GM19239 (cell line): ENCODE measurements at places on chromosomes 12 and 14.

- no peak for DNase-seq
These were observed 5.4 kb downstream of the MAGOHB start for GRCh38 chr12:10607885-10608458.

DNA sequence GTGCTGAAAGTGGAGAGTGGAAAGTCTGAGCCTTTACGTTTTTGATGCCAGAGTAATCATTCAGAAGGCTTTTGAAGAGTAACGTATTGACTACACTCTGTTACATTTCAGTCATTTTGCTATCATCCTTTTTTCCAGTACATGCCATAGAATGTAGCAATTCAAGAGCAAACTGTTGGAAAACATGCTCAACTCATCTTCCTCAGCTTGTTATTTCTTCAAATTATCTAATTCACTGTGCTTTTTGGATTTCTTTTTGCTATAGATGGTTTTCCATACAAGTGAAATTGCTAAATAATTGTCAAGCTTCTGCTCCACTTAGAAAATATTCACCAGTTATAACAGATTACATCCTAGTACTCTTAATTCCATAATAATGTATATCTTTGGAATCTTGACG is 129.9 kb upstream of the CLEC14A start:
- DNase-seq: no peak

DNA sequence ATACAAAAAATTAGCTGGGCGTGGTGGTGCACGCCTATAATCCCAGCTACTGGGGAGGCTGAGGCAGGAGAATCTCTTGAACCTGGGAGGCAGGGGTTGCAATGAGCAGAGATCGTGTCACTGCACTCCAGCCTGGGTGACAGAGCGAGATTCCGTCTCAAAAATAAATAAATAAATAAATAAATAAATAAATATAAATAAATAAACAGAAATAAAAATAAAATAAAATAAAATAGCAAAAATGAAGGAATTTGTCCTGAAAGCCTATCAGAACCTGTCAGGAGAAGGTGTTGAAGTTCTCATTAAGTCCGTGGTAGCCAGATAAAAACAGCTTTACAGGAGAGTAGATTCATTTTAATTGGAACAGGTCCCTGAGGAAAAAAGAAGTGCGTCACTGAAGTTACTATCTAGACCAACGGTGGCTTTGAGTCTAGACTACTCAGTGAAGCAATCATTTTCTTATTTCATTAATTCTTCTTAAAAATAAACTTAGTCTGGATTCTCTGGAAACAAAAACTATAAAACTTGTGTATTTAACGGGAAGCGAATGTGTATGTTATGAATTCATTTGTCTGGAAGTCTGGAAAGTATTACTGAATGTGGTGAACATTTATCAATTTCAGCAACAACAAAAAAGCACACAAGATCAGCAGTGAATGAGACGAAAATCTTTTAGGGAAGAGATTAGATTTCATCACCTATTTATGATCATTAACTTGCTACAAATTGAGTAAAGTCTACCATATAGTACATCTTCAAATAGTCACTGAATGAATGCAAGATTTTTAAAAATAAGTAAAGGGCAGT is 248.5 kb upstream of the PDE3A start:
- DNase-seq: no peak

- DNase-seq: no peak
These were observed at the start of gene CRIP1 for GRCh38 chr14:105486163-105486973. CRIP1 (plus strand) TSS chr14:105486886; CDS start chr14:105487260, 374 bp downstream.

DNA sequence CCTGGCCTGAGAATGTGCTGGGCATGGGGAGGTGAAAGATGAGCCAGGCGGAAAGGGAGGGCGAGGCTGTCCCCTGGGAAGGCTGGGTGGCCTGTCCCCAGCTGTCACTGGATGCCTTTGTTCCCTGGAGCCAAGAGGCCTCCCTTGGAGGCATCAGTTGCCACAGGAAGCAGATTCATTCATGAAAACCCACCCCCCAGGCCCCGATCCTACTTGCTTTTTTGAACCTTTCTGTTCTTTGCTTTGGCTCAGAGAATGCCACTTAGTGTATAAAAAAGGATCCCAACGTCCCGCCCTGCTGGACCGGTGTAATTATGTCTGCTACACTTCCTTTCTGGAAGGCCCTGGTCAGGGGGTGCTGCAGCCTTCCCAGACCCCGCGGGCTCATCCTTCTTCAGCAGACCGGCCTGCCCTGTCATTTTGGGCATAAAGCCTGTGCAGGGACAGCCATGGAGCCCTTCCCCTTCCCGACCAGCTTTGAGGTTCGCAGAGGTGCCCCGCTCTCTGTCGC is 220.2 kb downstream of the SLC41A2 start:
- DNase-seq: no peak

- no peak for DNase-seq
These were observed 2.7 kb downstream of the LRP1 start for GRCh38 chr12:57130941-57131340.

DNA sequence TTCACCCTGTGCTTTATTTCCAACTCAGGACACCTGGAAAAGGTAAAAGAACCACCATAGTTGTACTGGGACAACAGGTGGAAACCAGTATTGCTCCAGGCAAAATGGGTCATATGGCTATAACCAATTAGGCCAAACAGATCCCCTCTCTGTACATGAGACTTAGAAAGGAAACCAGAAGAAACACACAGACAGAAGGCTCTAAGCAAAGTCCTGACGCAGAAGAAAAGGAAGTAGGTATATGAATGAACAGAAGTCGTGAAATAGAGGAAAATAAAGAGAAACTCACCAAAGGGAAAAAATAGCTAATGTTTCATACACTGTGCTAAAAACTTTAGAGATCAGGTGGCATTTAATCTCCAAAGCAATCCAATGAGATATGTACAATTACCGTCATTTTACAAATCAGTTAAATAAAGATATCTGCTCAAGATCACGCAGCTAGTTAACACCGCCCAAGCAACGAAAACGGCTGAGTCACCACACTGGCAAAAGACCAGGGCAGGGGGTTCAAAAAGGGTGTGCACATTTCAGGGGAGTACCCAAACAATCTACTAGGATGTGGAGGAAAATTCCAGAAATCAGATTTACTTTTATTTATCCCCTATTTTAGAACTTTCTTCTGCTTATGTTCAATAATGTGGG is 82.3 kb downstream of the ITPR2 start:
- no peak for DNase-seq

DNA sequence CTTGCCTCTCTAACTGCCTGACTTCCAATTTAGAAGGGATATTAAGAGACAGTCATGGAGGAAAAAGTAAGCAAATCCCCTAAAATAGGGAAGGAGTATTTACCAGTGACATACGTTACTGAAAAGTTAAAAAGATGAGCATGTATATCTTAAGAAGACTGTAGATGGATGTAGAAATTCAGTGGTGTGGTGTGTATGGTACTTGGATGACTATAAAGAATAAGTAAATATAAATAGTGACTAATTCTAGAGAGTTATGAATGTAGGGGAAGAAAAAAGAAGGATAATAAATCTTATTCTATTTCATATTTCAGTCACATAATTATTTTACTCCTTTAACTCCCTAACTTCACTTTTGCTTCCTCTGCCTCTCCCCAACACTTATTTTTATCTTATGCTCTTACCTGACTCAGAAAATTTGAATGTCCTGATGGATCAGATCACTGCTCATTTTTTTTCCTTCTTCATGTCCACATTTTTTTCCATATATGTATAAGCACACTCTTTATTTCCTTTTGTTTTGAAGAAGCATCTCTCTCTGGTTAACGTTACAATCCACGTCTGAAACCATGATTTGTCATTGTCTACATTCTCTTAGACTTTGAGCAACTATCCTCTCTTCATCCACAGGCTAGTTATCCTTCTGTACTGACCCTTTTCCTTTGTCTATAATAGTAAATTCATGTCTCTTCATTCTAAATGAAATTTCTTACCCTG is 422.7 kb upstream of the SYT1 start:
- DNase-seq: no peak
